ENCODE measurements at places on chromosomes 2 and 18.

DNA sequence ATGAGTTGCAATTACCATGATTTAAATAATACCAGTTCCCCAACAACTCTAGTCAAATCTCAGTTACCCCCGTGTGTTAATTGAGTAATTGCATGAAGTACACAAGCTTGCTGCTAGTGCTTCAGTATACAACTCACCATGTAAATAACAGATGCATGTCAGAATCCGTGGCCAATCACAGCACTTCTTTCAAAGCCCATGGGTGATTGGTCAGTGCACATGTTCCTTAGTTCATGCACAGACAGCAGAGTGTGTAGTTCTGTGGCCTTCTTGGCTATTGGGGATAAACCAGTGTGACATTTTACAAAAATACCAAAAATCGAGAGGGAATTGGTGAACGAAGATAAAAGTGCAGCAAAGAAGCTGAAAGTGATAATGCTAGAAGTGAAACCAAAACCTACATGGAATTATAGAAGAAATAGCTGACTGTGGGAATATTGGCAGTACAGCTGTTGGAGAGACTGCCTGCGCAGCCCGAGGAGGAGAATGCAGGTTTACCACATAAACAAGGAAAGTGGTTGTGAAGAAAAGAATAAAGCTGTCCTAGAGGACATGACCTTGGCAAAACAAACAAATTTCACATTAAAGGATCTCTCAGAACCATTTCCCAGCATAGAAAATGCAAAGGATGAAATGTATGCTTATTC is 59.4 kb downstream of the NEDD4L start:
- DNase-seq = no peak

DNA sequence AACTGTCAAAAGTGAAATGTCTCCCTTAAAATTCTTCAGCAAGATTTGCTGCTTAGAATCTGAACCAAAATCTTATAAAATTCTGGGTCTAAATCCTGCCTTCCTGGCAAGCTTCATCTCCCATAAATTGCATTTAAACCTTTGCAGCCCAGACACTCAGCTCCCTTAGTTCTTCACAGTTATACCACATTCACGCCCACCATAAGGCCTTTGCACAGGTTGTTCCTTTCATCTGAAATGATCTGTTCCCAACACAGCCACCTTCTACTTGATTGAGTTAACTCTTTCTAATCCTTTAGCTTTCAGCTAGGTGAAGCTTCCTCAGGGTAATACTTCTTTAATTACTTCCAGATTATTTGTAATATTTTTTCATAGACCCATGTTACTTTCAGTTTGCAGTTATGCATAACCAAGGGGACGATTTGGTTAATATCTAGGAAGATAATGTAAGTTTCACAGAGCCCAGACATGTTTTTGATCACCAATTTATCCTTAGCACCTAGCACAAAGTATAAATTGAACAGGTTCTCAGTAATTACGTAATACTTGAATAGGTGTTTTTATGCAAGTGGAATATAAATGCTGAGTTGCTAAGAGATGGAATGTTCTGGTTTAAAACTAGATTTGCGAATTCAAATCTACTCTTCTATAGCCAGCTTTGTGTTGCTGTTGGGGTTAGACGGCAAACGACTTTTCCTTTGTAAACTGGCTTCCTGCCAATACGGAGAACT is 779.7 kb upstream of the PKDCC start:
- no peak for DNase-seq

DNA sequence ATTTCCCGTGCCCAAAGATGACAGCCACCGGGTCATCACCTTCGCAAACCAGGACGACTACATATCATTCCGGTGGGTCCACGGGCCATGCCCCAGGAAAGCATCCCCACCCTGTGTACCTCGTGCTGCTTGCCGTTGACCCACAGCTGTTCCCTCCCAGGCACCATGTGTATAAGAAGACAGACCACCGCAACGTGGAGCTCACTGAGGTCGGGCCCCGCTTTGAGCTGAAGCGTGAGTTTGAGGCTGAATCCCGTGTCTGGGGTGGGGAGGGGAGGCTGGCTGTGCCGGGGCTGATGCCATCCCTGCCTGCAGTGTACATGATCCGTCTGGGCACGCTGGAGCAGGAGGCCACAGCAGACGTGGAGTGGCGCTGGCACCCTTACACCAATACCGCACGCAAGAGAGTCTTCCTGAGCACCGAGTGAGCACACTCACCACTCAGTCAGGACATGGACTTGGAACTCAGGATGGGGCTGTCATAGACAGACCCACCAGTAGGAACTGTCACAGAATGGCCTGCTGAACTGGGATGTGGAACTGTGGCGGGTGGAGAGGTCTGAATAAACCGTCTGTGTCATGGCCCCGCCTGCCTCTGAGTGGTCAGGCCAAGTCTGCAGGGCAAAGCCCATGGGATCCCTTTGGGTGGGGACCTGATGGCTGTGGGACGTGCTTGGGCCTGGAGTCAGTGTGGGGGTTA is 3.5 kb downstream of the IMP4 start:
- no peak for DNase-seq

- no peak for DNase-seq
Observed at GRCh38 chr2:22855761-22856184, 529.2 kb upstream of the KLHL29 start.

- peak; percentile 6 for DNase-seq
Observed at GRCh38 chr18:11741505-11742145, 52.6 kb downstream of the GNAL start.

DNA sequence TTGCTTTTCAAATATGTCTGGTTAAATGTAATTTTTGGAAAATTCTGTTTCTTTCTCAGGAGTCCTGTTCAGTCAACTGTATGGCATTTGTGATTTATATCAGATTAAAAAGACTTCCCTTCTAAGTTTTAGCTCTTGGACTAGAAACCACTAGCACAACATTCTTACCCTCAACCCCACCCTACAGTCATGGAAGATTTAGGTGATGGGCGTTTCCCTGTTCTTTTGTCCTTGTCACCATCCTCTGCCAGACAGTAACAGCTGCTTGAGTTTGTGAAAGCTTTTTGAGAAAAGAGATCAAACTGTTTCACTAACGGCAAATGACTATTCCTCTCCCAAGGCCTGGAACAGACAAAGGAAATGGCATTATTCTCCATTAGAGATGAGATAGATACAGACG is 31.8 kb downstream of the SERPINB5 start:
- no peak for DNase-seq

- no peak for DNase-seq
Observed at GRCh38 chr2:240997141-240997855, 1.1 kb upstream of the SNED1 start.

GRCh38 chr2:111626037-111626864 is 257.7 kb downstream of the ANAPC1 start:
- DNase-seq = no peak

GRCh38 chr2:223727562-223727961 is 109.8 kb downstream of the AP1S3 start:
- peak; percentile 76 for DNase-seq

DNA sequence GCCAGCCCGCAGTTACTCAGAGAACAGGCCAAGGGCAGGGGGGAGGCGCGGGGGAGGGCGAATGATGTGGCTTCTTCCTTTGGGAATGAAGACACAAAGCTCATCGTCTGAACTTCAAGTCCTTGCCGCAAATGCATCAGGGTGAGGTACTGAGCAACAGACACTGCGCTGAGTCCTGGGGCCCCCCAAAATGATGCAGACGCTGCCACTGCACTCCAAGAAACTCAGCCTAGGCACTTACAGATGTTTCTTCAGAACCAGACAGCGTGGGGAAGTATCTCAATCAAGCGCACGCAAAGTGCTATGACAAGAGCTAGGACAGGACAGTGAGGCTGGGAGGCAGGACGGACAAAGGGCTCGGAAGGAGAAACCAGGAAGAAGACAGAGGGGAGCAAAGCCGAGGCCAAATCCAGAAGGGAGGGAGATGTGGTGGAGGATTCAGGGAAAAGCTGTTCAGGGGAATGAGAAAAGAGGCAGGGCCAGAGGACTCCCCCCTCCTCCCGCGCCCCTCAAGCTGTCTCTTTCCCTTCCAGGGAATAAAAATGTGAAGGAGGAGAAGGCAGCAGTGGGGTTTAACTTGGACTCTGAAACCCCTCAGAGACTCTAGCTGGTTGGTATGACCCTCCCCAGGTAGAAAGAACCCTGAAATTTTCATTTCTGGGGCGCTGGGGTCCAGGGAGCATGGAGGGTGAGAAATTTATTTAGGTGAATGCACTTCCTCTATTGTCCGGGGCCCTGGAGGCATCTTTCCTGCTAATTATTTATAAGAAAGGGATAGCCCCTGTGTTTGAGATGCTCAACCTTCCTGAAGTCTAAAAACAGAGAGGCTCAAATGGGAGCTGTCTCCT is 34.9 kb downstream of the CIB4 start:
- no peak for DNase-seq

GRCh38 chr2:26911911-26912861 is 58.3 kb upstream of the MAPRE3 start:
- no peak for DNase-seq

GRCh38 chr2:30325600-30326328 is 94.4 kb downstream of the LBH start:
- DNase-seq = no peak

DNA sequence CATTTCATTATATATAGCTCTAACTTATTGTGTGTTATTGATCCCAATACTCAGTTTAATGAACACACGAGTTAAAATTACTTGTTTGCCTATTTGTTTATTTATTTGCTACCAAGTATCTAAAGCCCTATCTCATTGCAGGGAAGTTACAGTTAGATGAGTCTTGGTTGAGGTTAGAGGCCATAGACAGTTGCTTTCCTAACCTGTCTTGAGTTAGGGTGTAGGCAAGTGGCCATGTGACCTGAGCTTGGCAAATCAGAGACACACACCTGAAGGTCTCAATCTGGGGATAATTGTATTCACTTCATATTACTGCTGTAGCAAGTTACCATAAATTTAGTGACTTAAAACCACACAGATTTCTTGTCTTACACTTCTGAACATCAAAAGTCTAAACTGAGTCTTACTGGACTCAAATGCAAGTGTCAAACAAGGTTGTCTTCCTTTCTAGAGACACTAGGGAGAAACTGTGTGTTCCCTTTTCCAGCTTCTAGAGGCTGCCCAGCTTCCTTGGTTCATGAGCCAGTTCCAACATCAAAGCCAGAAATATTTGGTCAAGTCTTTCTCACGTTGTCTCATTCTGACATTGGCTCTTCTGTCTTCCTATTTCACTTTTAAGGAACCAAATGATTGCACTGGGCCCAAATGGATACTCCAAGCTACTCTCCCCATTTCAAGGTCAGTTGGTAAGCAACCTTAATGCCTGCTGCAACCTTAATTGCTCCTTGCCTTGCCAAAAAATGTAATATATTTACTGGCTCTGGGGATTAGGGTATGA is 39.7 kb downstream of the COL3A1 start:
- no peak for DNase-seq

DNA sequence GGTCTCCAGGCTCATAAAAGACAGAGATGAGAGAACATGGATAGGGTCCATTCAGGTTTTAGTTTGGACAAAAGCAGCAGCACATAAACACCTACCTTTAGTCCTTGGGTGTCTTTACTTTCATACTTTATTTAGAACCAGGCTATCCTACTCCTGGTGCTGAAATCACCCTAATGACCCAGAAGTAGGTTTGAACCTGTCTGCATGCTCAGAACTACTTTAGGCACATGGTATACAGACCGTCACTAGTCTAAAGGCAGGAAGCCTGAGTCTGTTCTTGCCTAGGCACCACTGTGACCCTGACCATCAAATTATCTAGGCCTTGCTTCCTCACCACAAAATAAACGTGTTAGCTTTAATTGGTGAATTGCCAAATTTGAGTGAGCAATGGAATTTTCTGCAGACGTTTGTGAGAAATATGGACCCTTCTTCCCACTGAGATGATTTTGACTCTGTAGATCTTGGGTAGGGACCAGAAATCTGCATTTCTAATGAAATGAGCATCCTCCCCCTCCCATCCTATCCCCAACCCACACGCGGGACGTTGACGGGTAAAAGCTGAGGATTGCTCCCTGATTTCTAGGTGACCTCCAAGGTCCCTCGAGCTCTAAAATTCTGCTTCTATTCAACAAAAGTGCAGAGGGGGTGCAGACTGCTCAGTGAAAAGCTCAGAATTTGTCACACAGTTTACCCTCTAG is 75.1 kb downstream of the PLEKHM3 start:
- no peak for DNase-seq

DNA sequence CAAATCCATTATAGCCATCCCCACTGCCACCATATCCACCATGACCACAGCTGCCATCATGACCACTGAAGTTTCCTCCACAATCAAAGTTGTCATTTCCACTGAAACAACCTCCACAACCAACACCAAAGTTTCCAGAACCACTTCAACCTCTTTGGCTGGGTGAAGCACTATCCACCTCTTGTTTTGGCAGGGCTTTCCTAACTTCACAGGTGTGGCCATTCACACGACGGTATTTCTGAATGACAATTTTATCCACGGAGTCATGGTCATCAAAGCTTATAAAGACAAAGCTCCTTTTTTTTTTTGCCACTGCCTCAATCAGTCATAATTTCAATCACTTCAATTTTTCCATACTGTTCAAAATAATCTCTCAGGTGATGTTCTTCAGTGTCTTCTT is 89.8 kb upstream of the UGP2 start:
- DNase-seq = no peak

DNA sequence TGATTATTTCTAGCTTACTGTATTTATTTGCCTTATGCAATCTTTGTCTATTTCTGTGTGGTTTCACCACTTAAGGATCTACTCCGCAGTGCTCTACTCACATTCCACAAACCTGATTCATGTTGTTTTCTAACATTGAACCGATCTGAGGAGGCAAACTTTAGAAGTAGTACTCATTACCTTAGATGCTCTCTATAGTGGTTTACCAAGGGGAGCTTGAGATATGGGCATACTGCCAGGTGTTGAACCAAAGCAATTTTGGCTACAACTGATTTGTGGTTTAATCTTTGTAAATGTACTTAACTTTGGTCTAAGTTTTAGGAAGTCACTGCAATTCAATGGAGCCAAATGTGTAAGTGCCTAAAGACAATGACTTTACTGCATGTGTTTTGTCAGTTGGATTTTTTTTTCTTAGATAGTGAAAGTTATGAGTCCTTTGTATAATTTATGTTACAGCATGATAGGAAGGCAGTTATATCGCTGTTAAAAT is 50.1 kb downstream of the MAP2 start:
- DNase-seq = peak; percentile 75
